Fibroblast of gingiva (primary cell): ENCODE measurements at places on chromosomes 4 and X.

DNA sequence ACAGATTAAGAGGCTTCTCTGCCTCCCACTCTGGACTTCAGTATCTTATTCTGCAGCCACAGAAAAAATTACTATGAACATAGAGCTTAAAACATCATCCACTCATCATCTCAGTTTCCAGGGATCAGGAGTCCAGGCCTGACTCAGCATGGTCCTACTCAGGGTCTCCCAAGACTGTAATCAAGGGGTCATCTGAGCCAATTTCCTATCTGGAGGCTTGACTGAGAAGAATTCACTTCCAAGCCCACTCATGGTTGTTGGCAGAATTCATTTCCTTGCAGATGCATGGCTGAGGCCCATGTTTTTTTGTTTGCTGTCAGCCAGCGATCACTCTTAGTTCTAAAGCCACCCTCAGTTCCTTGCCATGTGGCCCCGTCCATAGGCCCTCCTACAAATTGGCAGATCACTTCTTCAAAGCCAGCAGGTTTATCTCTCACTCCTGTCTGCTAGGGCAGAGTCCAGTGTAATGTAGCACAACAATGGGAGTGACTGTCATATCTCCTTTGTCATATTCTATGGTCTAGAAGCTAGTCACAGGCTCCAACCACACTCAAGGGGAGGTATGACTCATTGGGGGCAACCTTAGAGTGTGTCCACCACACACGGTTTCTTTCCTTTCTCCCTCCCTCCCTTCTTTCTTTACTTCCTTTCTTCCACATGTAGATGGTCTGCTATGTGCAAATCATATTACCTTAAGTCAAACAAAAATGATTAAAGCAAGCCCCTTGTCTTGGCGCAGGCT lies 251.6 kb downstream of the QDPR start:
- no peak for DNase-seq

DNA sequence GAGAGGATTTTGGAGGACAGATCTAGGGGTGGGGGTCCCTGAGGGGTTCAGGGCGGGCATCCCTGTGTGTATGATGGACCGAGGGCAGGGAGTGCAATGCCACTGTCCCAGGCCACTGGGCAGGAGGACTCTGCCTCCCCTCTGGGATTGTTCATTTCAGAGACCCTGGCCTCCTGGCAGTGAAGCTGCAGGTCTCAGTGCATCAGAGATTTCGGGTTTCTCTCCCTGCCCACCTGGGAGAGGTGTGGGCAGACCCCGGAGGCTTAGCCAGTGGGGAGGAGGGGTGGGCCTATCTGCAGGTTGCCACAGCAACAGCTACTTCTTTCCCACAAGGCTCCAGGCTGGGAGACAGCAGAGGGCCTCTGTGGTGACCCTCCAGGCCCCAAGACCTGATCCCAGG lies 80.1 kb upstream of the LRPAP1 start:
- no peak for DNase-seq

GRCh38 chr4:122170775-122171174 lies 18.6 kb downstream of the BLTP1 start:
- no peak for DNase-seq

GRCh38 chrX:139851730-139852129 lies 81.1 kb downstream of the ATP11C start:
- DNase-seq, result no peak

- DNase-seq, result peak; percentile 19
These were observed 68.7 kb downstream of the MEPE start for GRCh38 chr4:87901422-87901992.

DNA sequence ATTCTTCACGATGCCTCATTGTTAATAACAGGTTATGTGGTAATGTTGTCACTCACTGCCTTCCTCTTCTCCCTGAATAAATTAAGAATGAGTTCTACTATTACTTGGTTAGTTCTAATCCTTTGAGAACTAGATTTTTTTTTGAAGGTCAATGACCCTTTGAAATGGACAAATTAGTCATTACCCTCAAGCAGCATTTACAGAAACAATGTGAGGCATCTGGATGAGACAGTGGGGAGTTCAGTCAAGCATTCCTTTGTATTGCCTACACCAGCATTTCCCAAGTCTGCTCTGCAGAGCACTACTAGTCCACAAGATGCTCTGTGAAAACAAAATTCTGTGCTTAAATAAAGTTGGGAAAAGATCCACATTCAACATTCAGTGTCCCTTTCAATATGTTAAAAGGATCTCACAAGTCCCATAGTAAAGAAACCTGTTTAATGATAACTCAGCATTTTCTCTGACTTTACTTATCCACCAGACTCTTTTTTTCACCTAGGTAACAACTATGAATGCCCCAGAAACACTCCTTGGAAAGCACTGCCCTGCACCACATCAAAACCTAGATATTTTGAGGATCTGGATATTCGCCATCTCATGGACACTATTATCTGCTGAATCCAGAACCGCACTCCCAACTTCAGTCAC lies 60.6 kb downstream of the CHRDL1 start:
- DNase-seq, result peak; percentile 84

GRCh38 chr4:170465429-170465828 lies 375.7 kb upstream of the AADAT start:
- DNase-seq, result no peak

DNA sequence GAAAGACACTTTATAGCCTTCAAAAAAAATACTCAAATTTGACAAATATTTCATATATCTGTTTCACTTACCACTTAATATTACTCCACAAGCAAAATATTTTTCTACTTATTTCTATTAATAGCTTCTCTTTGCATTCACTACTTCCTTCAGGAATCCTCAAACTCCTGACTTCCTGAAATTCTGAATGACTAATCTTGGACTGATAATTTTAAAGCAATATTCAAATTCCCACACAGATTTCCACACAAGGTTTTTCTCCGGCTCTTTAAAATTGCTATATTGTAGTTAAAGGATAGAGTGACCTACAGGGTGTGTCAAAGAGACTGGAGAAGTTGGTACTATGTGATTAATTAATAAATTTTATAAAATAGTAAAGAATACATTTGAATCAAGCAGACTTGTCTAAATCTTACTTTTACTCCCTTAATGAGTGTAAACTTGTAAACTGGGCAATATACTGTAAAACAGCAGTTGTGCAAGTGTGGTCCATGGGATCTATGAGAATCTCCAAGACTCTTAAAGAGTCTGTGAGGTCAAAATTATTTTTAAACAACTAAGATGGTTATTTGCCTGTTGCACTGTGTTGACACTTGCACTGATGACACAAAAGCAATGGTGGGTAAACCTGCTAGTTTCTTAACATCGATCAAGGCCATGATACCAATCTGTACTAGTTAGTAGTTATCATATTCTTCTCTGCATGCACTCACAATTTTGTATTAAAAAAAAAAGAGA lies 44.5 kb downstream of the ANKRD17 start:
- DNase-seq, result no peak

- DNase-seq, result no peak
These were observed 16.2 kb downstream of the JAKMIP1 start for GRCh38 chr4:6184169-6184568.

- DNase-seq, result no peak
These were observed 224.4 kb upstream of the GPC4 start for GRCh38 chrX:133639726-133640125.

DNA sequence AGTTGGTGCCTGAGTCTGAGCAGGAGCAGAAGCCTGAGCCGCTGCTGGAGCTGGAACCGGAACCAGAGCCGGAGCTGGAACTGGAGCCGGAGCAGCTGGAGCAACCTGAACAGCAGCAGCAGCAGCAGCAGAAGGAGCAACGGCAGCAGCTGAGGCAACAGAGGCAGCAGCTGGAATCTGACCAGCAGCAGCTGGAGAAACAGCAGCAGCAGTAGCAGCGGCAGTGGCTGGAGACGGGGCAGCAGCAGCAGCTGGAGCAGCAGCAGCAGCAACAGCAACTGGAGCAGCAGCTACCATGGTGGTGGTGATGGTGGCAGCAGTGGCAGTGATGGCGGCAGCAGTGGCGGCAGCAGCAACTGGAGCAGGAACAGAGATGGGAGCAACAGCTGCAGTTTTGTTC lies 61.5 kb downstream of the AMOT start:
- DNase-seq, result no peak

DNA sequence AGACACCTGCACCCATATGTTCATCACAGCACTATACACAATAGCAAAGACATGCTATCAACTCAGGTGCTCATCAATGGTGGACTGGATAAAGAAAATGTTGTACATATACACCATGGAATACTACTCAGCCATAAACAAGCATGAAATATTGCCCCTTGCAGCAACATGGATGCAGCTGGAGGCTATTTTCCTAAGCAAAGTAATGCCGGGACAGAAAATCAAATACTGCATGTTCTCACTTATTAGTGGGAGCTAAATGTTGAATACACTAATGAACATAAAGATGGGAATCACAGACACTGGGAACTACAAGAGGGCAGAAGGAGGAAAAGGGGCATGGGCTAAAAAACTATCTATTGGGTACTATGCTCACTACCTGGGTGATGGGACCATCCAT lies 278.5 kb downstream of the GPC3 start:
- no peak for DNase-seq

DNA sequence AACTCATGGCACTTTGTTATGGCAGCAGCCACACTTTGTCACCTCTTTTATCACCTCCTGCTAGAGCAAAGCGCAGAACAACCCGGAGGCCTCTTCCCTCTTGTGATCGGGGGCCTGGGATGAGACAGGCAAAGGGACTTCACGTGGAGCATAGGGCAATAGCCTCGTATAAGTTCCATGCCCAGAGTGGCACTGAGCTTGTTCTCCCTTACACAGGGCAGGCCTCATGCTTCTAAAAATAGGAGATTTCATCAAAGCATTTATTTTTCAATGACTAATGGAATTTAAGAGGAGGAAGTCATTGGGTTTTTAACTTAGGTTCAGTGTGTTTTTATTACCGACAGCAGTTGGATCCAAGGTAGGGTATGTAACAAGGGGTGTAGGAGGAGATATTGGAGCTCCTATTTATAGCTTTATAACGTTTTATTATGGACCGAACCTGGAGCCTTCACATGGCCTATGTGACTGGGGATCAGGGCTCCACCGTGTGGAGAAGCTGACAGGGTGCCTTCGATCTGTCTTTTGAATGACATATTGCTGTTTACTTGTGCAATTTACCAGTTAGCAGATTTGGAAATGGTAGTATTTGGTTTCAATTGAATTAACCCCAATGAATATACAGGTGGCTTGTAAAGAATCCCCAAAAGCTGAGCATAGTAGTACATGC lies 93.8 kb downstream of the SLC2A9 start:
- no peak for DNase-seq

DNA sequence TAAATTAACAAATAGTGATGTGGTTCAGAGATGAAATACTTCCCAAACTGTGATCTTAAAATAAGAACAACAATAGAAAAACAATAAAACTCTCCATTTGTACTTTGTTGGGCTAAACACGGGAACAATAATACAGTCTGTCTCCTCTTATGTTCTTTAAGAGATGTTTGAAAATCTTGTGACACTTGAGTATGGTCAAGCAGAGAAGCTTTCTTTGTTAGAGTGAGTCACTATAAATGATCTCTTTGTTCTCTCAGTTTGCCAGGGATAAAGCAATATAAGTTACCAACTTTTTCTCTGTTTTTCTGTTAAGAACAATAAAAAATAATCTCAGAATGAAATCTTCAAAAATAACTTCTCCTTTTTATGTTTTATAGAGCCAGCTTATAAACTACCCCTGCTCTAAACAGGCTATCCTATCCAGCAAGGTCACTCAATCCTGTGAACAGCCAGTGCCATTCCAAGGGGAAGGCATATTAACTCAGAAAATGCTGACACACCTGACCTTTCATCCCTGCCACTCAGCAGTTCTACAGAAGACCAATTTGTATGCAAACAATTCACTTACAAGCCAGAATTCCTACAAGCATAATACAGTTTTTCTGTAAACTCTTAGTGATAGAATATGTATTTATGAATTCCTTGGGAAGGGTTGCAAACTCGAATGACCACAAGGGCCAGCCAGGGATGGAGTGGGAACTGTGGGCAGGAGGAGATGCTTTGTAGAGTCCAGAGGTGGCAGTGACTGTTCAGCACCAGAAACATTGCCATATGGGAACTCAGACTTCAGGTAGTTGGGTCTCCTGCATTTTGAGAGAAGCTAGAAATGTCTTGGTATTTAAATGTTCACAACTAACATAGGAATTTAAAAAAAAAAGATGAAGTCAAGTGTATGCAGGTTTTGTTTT lies 52.2 kb downstream of the AFM start:
- DNase-seq, result no peak

- no peak for DNase-seq
These were observed 12.0 kb downstream of the MPP1 start for GRCh38 chrX:154793084-154793795.

DNA sequence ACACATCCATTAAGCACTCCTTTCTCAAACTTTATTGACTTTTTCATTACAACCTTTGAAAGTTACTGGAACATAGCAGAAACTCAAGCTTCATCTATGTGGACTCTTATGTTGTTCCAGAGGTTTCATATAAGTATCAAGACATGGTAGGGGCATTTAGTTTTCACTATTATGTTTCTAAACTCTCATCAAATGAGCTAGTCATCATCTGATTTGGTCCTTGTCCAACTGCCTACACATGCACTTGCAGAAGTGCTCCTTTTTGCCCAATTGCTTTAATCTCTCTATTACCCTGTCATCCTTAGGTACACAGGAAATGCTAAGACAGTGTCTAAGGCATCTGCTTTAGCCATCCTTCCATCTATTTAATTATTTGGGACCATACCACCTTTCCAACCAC lies 42.2 kb upstream of the EPGN start:
- no peak for DNase-seq

DNA sequence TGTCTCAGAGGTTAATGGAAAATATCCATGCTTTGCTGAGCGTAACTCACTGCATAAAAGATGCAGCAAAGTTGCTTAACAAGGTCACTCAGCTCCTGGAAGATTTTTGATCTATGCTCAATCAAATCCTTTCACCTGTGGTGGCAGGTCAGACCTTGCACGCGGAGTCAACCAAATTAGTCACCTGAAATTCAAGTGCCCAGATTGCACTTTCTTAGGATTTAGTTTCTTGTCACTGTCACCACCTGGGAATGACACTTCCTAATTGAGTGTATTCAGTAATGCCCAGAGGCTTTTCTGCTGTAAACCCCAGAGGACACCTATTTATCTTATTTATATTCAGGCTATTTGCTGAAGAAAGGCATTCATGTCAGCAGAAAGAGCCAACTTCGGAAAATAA lies 215.8 kb upstream of the SMIM31 start:
- no peak for DNase-seq

DNA sequence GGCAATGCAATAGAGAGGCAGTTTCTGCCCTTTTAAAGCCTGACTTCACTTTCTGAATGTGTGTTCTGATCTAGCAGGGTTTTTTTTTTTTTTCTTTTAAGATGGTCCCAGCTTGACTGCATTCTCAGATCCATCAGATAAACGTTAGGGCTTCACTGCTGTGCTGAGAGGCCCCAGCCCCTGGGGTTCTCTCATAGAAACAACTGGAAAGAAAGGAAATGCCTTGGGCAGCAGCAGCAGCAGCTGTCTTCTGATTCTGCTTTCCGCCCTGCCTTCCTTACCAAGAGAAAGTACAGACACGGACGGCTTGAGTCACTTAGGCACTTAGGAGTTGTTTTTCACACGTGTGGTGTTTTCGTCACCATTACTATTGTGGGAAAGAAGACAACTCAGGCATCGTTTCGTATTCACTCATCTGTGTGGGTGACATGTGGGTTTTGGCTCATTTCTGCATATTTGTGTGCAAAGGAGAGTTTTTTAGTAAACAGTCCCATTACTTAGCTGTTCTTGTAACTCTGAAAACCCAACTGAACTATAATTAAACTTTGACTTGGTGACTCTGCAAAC lies 172.0 kb downstream of the PTTG2 start:
- peak; percentile 82 for DNase-seq
